H1 (cell line): ENCODE measurements at places on chromosomes 1 and 21.

GRCh38 chr1:63575340-63575826 lies 17.8 kb upstream of the PGM1 start:
- no peaks in the 10 kb centered on the region for H3K27me3 ChIP-seq
- H3K36me3 ChIP-seq, result no peaks in the 10 kb centered on the region
- H3K4me1 ChIP-seq, result peaks cover 13% of the 10 kb centered on the region
- H3K27ac ChIP-seq, result no peak overlapping the region

- no peak for DNase-seq
- H3K4me3 ChIP-seq, result no peak overlapping the region
- no peaks in the 10 kb centered on the region for H3K27me3 ChIP-seq
- H3K4me1 ChIP-seq, result no peaks in the 10 kb centered on the region
- H3K27ac ChIP-seq, result no peak overlapping the region
Measured at GRCh38 chr1:174232761-174233160, 73.4 kb downstream of the RABGAP1L start.

GRCh38 chr21:38133240-38133639 lies 123.6 kb upstream of the KCNJ15 start:
- no peaks in the 10 kb centered on the region for H3K27me3 ChIP-seq
- H3K4me1 ChIP-seq, result no peaks in the 10 kb centered on the region
- H3K36me3 ChIP-seq, result no peaks in the 10 kb centered on the region

DNA sequence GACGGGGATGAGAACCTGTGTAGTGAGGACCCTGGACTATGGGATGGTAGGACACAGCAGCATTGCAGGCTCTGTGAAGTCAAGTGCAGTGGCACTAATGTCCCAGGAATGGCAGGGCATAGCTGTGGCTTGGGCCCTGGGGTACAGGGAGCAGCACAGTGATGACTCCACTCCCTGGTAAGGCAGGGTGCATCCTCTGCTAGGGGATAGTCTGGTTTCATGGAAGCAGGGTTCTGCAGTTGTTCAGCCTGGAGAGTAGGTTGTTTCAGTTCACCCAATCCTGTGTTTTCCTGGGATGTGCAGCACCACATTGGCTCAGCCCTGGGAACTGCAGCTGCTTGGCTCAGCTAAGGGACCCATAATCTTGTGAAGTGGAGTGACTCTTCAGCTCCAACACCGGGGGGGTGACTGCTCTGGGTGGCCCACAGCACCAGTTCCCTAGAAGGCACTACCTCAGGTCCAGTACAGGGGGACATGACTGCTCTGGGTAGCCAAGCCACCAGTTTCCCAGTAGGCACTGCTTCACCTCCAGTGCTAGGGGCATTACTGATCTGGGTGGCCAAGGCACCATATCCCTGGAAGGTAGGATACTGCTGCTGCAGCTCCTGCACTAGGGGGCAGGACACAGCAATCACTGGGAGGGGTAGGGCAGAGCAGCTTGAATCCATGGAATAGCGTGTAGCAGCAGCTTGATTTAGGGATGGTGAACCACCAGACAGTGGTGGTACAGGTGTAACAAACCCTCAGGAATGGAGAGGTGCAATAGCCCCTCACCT lies 15.3 kb upstream of the C1orf185 start:
- H3K27ac ChIP-seq, result no peak overlapping the region
- no peaks in the 10 kb centered on the region for H3K27me3 ChIP-seq

GRCh38 chr1:11470912-11471311 lies 8.0 kb upstream of the DISP3 start:
- H3K27me3 ChIP-seq, result no peaks in the 10 kb centered on the region
- no peak overlapping the region for H3K27ac ChIP-seq
- no peaks in the 10 kb centered on the region for H3K36me3 ChIP-seq
- DNase-seq, result no peak
